ENCODE measurements at places on chromosomes 2 and 18.

DNA sequence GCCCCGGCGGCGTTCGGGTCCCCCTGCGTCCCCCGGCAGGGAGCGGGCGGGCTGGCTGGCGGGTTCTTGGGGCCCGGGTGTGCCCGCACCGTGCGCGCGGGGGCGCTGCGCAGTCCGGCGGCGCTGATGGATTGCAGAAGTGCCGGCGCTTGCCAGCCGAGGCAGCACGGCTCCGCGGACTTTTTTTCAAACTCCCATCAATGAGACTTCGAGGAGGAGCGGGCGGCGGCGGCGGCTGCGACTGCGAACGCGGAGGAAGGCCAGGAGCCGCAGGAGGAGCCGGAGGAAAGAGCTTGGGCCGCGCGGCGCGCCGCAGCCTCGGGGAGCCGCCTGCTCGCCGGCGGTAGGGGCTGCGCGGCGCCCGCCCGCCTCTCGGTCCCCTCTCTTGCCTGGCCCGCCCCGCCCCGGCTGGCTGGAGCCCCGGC is at the start of gene GLI2:
Gene GLI2 (plus strand): TSS at position 123 of the 425 bp plus-strand sequence. CDS start 61,453 bp downstream, outside the sequence.
- peak; percentile 80 for DNase-seq

- no peak for DNase-seq
Measured at GRCh38 chr2:226076529-226076928, 677.0 kb downstream of the NYAP2 start.

DNA sequence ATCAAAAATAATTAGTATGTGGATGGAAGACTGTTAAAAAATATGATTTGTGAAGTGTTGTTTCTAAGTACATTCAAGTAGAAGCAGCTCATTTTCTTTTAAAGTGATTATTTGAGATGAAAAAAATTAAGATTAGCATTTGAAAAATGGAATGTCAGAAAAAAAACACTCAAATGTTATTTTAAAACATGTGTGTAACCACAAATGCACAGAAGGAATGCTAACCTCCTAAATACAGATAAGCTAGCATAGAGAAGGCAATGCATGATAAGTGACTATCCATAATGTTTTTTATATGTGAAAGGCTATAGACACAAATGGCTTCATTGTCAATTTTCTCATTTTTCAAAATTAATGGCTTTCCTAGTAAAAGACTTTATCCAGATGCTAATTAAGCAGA is 198.9 kb downstream of the NYAP2 start:
- no peak for DNase-seq

GRCh38 chr2:84816426-84817026 is 64.4 kb downstream of the TRABD2A start:
- no peak for DNase-seq

GRCh38 chr2:54876764-54877163 is 153.3 kb downstream of the EML6 start:
- no peak for DNase-seq

DNA sequence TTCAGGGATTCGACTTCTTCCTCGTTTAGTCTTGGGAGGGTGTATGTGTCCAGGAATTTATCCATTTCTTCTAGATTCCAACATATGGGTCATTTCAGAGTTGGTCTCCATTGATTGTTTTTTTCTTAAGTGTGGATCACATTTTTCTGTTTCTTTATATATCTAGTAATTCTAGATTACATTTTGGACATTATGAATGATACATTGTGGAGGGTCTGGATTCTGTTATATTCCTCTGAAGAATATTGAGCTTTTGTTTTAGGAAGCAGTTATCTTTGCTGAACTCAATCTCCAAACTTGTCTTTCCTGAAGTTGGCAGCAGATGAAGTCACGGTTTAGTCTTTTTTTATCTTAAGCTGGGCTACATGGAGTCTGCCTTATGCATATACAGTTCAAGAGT is 9.3 kb downstream of the FAM228B start:
- DNase-seq: no peak

DNA sequence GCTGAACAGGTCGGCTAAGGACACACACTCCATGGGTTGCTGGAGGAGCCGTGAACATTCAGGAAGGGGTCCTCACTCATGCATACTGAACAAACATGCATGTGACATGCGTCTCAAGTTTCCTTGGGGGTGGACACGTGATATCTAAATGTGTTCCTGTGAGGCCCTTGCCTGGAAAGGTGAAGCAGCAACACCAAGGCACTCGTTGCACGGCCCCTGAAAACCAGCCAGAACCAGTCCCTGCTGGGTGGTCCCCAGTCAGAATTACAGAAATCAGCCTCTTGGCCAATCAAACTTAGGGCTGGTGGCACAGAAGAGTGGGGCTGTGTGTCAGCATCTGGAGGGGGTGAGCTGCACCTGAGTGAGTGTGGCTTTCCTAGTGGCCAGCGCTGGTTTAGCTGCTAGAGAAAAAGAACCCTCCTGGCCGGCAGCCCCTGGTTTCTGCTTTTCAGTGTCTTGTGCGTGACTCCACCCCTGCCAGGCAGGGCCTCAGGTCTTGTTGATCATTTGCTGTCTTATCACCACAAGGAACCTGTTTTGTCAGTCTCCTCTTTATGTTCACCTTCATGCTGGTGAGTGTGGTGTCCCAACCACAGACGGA is 3.2 kb upstream of the AQP12B start:
- DNase-seq: peak; percentile 96

- peak; percentile 16 for DNase-seq
Measured at GRCh38 chr2:47004905-47005495, 89.4 kb upstream of the MCFD2 start.

- DNase-seq: no peak
Measured at GRCh38 chr18:76264198-76264875, 230.7 kb downstream of the ZNF516 start.

GRCh38 chr2:172823261-172823850 is 87.7 kb downstream of the RAPGEF4 start:
- no peak for DNase-seq

- no peak for DNase-seq
Measured at GRCh38 chr2:111618978-111619902, 264.8 kb downstream of the ANAPC1 start.

DNA sequence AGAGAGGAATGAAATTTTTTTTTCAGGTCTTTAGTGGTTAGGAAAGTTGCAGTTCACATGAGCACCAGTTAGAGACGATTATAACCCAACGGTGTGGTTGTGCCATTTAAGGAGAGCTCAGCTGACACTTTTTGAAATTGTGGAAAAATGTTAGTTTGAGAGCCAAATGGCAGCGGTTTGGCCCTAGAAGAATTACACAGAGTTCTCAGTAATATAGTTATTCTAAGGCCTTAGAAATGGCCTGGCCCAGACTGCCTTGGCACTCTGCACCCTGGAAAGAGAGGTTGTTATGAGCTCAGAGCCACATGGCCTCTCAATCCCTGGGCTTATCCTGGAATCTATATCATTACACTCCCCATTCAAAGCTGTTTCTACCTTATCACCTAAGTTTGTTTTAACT is 117.4 kb downstream of the RHBDD1 start:
- no peak for DNase-seq

DNA sequence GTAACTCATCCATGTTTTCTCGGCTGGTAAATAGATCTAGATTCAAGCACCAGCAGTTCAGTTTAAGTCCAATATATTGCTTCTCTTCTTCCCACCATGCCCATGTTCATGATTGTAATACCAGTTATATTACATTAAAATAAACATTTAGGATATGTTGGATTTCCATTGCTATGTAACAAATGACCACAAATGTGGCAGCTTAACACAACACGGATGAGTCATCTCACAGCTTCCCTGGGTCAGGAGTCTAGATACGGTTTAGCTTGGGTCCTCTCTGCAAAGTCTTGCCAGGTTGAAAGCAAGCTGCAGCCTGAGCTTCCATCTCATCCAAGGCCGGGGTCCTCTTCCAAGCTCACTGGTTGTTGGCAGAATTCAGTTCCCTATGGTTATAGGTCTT is 39.4 kb upstream of the SMAD2 start:
- no peak for DNase-seq

DNA sequence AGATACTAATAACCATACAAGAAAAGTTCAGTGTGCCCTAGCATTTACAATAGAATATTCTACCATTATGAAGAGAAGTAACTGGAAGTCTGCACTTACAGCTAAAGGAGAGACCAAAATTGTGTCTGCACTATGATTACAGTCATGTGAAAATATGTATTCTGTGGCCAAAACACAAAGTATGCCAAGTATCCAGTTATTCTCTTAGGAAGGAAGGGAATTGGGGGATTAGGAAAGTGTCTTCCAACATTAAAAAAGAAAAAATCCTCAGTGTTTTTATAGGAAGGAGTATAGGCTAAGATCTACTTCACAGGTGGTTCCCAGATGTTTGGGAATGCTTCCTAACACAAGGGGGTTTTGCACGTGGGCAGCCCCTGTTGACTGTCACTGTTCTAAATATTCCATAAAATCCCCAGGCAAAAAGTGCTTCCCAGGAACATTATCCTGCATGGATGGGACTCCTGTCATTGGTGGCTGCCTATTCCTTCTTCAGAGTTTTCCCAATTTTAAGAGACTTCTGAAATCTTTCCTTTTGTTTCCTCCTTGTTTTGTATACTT is 180.2 kb upstream of the KLHL29 start:
- DNase-seq: no peak

DNA sequence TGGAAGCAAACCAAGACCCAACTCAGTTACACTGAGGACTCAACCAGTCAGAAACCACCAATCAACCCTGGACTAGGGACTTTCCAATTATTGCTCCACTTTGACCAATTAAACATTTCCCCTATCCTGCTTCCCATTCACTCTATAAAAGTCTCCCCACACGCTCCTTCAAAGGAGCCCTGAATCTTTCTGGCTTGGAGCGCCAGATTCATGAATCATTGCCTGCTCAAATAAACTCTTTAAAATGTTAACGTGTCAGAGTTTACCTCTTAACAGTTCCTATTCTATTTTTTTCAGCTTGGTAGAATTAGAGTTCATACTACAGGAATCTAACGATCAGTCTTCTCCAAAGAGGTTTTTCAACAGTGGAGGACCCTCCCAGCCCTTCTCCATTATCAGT is 20.7 kb upstream of the SULT1C2 start:
- no peak for DNase-seq

DNA sequence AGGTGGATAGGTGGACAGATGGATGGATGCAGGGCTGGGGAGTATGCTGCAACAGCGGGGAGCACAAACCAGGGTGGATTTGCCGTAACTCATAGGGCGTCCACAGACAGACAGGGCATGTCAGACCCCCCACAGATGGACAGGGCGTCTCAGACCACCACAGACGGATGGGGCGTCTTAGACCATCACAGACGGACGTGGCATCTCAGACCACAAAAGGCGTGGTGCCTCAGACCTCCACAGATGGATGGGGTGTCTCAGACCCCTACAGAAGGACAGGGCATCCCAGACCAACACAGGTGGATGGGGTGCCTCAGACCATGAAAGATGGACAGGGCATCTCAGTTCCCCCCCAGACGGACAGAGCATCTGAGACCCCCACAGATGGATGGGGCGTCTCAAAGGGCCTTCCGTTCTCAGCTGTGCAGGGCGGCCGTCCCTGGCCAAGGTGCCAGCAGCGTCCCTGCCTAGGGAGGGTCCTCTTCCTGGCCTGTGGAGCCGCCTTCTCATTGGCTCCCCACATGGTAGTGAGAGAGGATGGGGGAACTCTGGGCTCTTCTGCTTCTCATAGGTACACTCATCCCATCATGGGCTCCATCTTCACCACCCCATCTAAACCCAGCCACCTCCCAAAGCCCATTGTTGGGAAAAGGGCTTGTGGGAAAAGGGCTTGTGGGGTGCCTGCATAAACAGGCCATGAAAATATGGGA is 2.1 kb downstream of the ANKMY1 start:
- no peak for DNase-seq

DNA sequence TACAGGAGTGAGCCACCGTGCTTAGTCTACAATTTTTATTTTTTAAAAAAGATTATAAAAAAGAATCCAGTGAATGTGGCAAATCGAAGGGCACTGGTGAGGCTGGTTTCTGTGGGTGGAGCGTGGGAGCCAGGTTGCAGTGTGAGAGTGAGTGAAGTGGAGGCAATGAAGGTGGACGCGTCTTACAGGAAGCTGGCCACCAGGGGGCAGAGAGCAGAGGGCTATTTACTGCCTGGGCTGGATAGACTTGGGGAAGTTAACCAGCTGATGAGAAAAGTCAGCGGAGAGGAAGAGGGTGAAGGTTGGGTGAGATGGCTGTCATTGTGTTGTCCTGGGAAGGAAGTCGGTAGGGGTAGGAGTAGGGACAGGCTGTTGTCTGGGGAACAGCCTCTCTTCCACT is 6.8 kb downstream of the SCTR start:
- DNase-seq: no peak

DNA sequence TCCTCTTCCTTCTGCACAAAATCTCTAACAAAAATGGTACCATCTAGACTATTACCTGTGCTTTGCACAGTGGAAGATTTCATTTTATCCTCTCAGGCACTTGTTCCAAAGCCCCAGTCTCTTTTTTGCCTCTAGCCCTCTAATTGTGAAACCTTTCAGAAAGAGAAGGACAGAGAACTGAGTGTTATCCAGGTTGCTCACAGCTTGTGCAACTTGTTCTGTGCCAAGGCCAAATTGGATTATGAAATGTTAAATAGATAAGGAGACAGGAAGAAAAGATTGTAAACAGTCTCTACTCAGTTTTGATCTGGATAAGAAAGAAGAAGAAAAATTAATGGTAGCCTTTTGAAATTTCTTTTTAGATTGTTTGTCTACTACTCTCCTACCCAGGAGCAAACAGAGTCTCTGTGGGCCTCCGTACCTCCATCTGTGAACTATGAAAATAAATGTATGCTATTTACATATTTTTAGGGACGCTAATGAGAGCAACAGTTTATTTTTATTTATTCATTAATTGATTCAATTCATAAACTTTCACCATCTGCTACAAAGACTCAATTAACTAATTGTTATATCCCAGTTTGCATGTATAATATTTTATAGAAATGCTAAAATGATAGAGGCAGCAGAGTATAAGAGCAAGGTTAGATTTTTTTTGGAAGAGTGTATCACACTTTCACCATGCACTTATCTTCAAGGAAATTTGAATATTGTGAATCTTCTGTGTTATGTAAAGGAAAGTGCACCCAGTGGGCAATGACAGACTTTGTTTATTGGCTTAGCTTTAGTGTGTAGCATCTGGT is 339.0 kb upstream of the ETAA1 start:
- no peak for DNase-seq

GRCh38 chr2:10095175-10095574 is 15.0 kb upstream of the CYS1 start:
- no peak for DNase-seq

GRCh38 chr2:155054712-155055111 is 356.2 kb downstream of the KCNJ3 start:
- no peak for DNase-seq

DNA sequence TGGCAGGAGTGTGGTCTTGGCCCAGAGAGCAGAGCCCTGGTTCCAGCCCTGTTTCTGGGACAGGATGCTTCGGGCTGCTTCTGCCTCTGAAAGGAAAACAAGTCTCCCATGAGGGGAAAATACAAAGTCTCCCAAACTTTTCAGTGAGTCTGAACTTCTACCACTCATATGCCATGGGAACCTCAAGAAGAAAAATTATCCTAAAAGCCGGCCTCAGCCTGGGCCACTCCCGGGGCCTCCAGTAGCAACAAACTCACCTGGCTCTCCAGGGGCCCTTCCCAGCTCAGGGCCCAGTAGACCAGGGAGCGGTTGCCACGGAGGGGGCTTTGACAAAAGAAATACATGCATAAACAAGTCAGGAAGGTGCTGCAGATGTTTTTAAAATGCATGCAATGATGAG is 289.2 kb upstream of the HDAC4 start:
- no peak for DNase-seq

- DNase-seq: no peak
Measured at GRCh38 chr2:239695106-239695727, 294.4 kb upstream of the HDAC4 start.

- DNase-seq: no peak
Measured at GRCh38 chr2:182852801-182853200, 13.6 kb downstream of the FRZB start.

Data from DMS79 treated with DMSO at 0.1 percent for 48 hours (cell line).